ENCODE measurements at places on chromosomes 3 and 15. TPM values are rescaled to one million over a fixed set of nuclear protein-coding genes. Genes with fewer than 3 reads are reported as not detected.

The CPNE9 gene
- total RNA-seq = not detected

The CHDH gene
- 2.6 TPM for total RNA-seq

The MNS1 gene
- total RNA-seq = 4.7 TPM

The GOLGA6D gene
- total RNA-seq = not detected

The MEGF11 gene
- 0.10 TPM for total RNA-seq

The ARL14 gene
- total RNA-seq = not detected

The OR5K2 gene
- not detected for total RNA-seq

The TTC21A gene
- 2.8 TPM for total RNA-seq

The LSMEM2 gene
- total RNA-seq = 17.1 TPM

The AHSG gene
- not detected for total RNA-seq

The CPLX3 gene
- not detected for total RNA-seq

The GP9 gene
- not detected for total RNA-seq

The GRAMD1C gene
- total RNA-seq = 7.3 TPM

The C3orf18 gene
- 25.1 TPM for total RNA-seq

Measured in tongue (tissue), 3 donors.